ENCODE measurements at places on chromosomes 1 and 21.

DNA sequence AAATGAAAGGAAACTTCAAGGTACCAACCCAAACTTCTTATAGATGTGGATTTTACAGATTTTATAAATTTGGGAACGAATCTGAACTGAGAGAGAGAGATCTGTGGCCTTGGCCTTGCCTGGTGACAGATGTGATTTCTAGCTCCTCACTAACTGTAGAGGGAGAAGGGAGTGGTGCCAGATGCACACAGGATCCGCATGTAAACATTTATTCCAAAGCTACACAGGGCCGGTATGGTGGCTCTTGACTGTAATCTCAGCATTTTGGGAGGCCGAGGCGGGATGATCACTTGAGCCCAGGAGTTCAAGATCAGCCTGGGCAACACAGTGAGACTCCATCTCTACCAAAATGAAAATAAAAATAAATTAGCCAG, 77.1 kb downstream of the PGBD5 start:
- no peak for DNase-seq

DNA sequence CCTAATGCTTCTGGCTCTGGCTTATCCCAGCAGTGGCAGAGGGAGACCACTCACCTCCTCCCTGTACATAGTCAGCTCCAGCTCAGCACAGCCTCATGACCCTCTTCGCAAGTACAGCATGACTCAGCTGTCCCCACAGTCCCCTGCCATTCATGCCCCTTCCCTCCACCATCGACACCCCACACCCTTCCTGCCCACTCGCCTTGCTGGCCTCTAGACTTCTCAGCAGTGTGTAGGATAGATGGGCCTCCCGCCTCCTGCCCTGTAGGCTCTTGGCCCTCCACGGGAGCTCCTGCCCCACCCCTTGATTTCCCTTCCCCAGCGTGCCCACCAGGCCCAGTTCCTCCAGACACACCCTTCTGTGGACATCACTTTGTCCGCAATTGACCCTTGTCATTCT, 9.8 kb downstream of the NPR1 start:
- DNase-seq = no peak

DNA sequence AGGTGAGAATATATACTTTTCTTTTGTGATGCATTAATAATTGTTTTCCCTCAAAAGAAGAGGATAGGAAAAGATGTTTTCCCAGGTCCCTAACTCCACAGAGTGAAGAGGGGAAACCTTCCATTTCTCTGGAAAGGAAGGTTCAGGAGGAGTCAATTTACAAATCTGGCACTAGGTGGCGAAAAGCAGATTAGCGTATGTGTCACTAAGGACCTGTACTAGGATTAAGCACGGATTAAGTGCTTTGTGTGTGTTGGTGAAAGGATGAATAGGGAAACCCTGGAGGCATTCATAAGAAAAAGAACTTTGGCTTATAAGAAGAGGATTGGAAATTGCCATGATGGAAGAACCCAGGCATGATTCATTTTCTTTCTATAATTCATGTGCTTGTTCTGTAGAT, 410.1 kb upstream of the PLXNA2 start:
- DNase-seq = no peak

DNA sequence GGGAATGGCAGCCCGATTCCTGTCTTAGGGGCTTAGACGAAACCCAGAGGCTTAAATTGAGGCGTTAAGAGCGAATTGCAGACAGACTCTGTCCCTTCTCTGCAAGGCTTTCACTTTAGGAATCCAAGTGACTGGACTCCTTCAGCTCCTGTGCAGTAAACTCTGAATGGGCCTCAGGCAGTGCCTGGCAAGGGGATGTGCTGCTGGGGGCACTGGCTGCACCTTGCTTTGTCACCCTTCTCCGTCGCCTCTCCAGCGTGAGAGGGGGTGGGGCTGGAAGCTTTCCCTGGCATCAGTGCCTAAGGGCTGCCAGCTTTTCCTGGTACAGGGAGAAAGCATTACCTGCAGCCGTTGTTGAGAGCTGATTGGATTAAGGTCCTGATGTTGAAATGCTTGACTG, 39.9 kb upstream of the NFASC start:
- no peak for DNase-seq

GRCh38 chr1:8055973-8056372, 29.9 kb upstream of the ERRFI1 start:
- no peak for DNase-seq

DNA sequence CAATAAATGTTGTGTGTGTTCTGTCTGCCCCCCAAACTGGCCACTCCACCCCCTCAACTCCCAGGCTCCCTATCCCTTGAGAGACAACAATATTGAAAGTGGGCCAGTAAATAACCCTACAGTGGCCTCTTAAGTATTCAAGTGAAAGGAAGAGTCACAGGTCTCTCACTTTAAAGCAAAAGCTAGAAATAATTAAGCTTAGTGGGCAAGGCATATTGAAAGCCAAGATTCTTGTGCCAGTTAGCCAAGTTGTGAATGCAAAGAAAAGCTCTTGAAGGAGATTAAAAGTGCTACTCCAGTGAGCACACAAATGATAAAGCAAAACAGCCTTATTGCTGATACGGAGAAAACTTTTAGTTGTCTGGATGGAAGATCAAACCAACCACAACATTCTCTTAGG, 158.4 kb downstream of the GABPA start:
- DNase-seq = no peak

DNA sequence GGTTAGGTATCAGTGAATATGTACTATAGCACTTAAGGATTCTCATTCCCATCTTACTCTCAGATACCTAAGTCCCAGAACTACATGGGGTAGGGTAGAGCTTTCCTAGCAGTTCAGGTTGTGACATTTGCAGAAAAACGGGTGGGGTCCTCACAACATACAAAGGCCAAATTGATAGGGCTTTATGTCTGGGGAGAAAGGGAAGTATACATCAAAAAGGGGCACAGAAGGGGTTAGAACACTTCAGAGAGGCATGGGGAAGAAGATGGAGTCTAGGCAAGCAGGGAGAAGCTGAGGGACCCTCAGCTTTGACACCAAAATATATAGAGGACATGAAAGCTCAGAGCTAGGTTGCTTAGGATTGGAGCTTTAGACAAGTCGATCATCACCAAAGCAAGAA, 3.6 kb downstream of the UROD start:
- DNase-seq = no peak

DNA sequence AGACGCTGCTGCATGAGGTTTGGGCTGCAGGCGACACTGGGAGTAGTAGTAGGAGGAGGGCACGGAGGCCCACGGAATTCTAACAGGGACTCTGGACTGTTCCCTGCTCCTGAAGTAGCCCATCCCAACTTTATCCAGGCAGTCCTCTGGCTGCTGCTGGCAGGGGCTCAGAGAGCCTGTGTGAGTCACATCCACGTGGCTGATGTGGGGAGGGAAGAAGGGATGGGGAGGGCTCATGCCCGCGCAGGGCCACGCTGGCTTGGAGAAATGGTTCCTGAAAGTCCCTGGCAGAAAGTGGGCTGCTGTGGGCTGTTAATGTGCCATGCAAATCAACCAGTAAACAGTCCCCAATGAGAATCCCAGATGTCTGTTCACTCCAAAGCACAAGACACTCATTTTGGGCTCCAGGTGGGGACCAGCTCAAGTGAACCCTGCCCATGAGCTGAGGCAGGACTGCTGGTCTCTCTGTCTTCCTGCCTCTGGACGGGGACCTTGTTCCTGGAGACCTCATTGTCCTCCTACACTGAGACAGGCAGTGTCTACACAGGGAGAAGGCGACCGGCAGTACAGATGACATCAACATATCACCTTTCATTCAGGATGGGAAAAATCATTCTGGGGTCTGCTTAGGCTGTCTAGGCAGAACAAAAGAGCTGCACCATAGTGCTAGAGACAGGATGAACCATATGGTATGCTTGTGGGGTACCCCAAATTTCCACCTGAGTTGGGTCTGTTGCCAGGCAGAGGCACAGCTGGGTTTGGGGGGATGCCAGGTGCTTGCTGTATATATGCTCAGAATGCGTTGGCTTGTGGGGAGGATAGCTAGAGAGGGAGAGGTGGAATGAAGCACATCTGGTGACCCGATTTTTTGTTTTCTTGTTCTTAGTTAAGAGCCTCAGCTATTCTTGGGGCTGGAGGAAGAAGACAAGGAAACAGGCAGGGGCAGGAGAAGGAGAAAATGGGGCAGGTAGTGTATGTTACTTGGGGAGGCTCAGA, 57.9 kb upstream of the FMOD start:
- no peak for DNase-seq

DNA sequence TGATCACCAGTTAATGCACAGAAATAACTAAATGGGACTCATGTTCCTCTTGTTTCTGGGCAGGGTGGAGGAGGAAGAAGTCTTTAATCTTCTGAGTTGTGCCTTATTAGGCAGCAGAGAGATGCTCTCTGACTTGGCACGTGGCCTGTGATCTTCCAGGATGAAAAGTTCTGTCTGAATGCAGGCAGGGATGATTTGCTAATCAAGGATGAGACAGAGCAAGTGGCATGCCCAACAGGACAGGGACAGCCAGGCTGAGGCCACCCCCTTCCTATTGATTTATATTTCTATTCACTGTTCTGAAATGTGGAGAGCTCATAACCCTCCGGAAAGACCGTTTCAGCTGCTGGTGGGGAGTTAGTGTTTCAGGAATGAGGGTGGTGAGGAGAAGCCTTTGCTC, 477.8 kb upstream of the CAMK1G start:
- DNase-seq = no peak

GRCh38 chr21:29332461-29333362, 34.0 kb downstream of the BACH1 start:
- DNase-seq = no peak

GRCh38 chr1:77605246-77606026, 77.0 kb downstream of the ZZZ3 start:
- DNase-seq = no peak

- no peak for DNase-seq
These were observed 11.0 kb upstream of the WNT9A start for GRCh38 chr1:227958617-227959324.

DNA sequence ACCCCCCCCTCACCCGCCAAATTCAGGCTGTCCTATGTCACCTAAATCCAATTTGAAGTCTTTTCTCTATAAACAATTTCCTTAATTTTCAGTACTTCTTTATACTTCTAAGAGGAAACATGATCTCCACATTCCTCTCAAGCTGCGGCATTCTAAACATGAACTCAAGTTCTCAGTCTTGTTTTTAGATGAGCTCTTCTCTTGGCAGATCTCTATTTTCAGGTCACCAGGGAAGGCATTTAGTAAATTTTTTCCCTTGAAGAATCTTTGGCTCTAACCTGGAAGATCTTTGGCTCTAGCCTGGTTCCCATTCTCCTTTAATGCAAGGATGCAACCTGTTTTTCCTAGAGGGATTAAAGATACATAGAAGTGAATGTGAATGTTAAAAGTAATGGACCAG, 193.4 kb downstream of the ATG4C start:
- no peak for DNase-seq

DNA sequence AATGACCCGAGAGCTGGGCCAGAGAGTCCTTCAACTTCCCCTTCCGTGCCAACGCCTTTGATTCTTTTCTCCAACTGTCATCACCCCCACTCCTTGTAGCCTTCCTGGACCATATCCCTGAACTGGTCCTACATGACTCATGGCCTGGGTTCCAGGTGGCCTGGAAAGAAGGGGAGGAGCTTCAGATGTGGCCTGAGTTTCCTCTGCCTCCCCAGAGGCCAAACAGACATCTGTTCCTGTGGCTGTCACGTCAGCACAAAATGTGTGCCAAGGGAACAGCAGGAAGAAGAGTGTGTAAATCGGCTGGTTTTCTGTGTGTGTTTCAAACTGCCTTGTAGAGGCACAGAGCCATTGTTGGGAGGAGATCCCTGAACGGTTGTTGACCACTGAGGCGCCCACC, 24.9 kb upstream of the KIRREL1 start:
- DNase-seq = no peak

DNA sequence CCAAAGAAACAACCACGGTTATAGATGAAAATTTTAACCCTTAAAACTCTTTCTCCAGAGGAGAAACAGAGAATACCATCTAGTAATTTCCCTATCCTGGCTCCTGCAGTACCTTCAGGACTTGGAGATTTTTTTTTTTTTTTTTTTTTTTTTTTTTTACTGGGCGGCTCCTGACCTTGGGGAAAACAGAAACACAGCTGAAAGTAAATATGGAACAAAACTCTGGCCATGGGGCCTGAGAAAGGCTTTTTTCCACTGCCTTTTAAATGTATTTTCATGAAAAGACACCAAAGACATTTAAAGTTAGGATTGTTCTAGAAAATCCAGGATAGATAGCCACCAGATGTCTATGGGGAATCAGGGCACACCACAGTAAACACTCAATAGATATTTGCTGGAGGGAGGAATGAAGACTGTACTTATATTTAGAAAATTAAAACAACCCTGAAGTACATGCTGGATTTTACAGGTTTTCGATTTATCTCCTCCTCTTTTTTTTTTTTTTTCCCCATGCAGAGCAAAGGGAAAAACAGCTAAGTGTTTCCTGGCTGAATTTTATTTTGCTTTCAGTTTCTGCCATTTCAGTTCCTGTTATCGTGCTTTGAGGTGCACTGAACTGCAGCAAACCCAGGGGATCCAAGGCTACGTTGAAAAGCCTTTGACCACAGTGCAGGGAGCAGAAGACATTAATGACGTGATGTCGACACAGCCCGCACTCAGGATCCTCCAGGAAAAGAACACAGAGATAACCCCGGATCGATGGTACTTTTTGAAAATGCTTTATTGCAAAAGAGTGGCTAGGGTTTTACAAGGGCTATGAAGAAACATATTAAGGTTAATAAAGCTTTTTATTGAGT, 35.7 kb upstream of the CNN3 start:
- no peak for DNase-seq

DNA sequence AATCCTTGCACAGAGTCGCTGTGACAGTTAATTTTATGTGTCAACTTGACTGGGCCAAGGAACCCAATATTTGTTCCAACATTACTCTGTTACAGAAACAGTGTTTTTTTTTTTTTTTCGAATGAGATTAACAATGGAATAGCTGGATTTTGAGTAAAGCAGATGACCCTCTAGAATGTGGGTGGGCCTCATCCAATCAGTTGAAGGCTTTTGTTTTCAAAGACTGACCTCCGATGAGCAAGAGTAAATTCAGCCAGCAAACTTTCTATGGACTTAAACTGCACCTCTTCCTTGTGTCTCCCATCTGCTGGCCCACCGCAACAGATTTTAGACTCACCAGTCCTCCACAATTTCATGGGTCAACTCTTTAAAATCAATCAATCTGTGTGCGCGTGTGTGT, 17.0 kb downstream of the CRYZ start:
- no peak for DNase-seq

GRCh38 chr1:102853136-102853535, 255.2 kb downstream of the COL11A1 start:
- DNase-seq = no peak

All from stimulated activated CD8-positive, alpha-beta memory T cell treated with anti-CD3 and anti-CD28 coated beads, Interleukin-7, amount 100 ng/mL, for 4 hours (primary cell).